ENCODE measurements at places on chromosomes 12 and 14. TPM values are rescaled to one million over a fixed set of nuclear protein-coding genes. Genes with fewer than 3 reads are reported as not detected.

DNA sequence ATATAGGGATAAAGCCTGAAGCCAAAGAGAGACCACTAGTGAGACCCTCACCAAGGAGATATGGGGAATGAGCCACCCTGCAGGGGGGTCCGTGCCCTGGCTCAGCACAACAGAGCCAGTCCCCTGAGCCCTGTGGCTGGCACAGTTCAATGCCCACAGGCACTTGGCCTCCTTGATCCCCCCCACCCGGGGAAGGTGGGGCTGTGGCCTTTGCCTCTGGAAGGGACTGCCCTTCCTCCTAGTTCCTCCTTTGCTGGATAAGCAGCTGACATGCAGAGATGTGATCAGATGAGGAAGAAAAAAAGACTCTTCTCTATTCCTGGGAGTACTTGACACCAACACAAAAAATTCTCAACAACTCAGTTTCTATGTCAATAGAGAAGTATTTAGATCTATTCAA, 19.9 kb downstream of the TTC7B start:
- DNase-seq = no peak

GRCh38 chr14:65487783-65488494, 75.4 kb downstream of the FUT8 start:
- DNase-seq = no peak

DNA sequence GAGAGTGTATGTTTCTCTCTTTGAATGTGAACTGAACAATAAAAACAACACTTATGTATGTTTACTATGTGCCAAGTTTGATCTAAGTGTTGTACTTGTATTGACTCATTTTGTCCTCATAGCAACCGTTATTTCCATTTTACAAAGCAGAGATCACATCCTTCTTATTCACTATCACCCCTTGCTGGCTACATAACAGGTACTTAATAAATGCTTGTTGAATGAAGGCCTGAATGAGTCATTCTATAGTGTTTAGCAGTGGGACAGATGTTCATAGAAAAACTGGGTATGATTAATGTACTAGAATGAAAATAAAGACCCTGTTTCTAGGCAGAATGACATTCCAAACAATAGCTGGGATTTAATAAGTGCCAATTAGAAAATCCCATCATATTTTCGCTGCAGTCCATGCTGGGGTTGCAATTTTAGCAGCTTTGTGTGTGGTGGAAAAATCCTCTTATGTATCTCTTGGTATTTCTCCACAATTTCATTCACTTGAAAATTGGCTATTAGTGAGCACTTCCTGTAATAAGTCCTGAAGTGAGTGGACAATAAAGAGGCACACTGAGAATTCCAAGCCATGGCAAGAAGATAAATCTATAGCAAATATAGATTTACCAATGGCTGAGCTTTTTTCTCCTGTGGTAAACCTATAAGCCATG, 86.0 kb downstream of the FAR2 start:
- DNase-seq = peak; percentile 98

DNA sequence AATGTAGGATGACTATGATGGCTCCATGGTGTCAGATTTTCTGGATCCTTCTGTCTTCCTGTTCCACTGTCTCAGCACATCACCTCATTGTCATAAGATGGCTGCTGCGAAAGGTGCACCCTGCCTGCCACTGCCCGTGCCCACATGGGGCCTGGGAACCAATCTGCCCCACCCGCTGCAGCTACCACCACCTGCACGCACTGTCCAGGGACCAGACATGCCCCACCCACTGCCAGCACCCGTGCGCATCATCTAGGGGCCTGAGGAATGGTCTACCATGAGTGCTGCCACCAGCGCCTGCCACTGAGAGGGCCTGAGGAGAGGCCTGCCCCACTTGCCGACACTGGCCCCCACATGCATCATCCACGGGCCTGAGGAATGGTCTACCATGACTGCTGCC, 23.8 kb downstream of the CYP46A1 start:
- no peak for DNase-seq

The KRT81 gene
- not detected for total RNA-seq

Data from dermis microvascular lymphatic vessel endothelial cell (primary cell).